Right atrium auricular region (tissue), 2 donors: ENCODE measurements at places on chromosomes 12 and 14.

DNA sequence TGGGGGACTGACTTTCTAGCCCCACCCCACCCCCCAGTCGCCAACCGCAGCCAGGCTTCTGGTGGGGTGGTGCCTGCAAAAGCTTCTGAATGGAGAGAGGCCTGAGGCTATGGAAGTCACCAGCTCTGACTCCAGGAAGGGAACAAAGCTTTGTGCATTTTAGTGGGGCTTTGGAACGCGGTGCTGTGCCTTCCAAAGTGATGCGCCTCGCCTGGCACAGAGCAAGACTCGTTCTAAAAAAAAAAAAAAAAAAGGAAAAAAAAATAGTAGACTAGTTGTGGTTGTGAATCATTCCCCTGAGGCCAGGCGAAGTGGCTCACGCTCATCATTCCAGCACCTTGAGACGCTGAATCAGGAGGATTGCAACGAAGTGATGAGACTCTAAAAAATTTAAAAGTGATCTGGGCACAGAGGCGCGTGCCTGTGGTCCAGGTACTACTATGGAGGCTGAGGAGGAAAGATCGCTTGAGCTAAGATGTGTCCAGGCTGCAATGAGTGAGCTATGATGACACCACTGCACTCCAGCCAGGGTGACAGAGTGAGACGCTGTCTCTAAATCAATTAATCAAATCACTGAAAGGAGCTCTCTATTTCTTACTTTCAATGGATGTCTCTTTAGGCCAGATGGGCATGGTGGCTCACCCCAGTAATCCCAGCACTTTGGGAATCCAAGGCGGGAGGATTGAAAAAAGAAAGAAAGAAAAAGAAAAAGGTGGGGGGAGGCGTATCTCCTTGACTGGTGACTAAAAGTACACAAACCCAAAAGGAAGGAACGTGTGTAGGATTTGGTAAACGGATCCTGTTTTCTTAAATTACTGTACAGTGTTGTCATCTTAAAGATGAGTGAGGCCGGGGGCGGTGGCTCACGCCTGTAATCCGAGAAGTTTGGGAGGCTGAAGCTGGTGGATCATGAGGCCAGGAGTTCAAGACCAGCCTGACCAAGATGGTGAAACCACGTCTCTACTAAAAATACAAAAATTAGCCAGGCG lies 259.6 kb upstream of the ALG10B start:
- H3K4me1 ChIP-seq: no peaks in the 10 kb centered on the region
- H3K27ac ChIP-seq: no peak overlapping the region
- no peaks in the 10 kb centered on the region for H3K27me3 ChIP-seq
- no peak overlapping the region for H3K4me3 ChIP-seq

GRCh38 chr14:55245657-55246268 lies 25.5 kb upstream of the FBXO34 start:
- H3K4me1 ChIP-seq: no peaks in the 10 kb centered on the region
- no peak overlapping the region for H3K27ac ChIP-seq
- no peaks in the 10 kb centered on the region for H3K36me3 ChIP-seq
- no peak for DNase-seq
- no peak overlapping the region for H3K4me3 ChIP-seq

- no peaks in the 10 kb centered on the region for H3K4me1 ChIP-seq
- H3K36me3 ChIP-seq: no peaks in the 10 kb centered on the region
- H3K27ac ChIP-seq: no peak overlapping the region
- H3K4me3 ChIP-seq: no peak overlapping the region
- H3K27me3 ChIP-seq: no peaks in the 10 kb centered on the region
- no peak for DNase-seq
Observed at GRCh38 chr12:113796066-113796827, 169.9 kb downstream of the RBM19 start.

GRCh38 chr12:47296828-47297227 lies 217.1 kb upstream of the AMIGO2 start:
- H3K4me3 ChIP-seq: no peak overlapping the region
- no peak overlapping the region for H3K27ac ChIP-seq
- DNase-seq: no peak
- H3K27me3 ChIP-seq: no peaks in the 10 kb centered on the region
- H3K4me1 ChIP-seq: no peaks in the 10 kb centered on the region

- no peak for DNase-seq
- H3K4me1 ChIP-seq: peaks cover 23% of the 10 kb centered on the region
- H3K27me3 ChIP-seq: no peaks in the 10 kb centered on the region
- H3K36me3 ChIP-seq: no peaks in the 10 kb centered on the region
- H3K4me3 ChIP-seq: no peak overlapping the region
Observed at GRCh38 chr14:64611358-64612020, 61.7 kb downstream of the PPP1R36 start.
